Jurkat, Clone E6-1 (cell line): ENCODE measurements at places on chromosomes 12 and 14.

GRCh38 chr12:66367015-66367667 lies 64.8 kb downstream of the HELB start:
- DNase-seq: no peak

DNA sequence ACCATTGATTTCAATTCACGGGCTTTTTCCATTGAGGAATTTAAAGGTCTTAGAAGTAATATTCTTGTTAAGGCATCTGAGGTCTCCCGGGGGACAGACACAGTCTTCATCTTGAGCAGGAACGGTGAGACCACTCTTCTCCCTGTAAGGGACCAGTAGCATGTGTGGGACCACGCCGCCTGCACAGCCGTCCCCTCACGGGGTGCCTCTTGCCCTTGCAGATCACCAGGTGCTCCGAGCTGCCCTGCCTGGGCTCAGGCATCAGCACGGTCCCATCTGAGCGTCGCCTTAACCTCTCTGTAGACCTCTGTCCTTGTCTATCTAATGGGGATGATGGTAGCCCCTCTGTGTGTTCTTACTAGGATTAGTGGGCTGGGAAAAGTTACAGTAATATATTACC lies 74.1 kb downstream of the PPP2R5C start:
- no peak for DNase-seq

GRCh38 chr12:113278633-113279032 lies 56.3 kb downstream of the SLC8B1 start:
- DNase-seq: peak; percentile 90

DNA sequence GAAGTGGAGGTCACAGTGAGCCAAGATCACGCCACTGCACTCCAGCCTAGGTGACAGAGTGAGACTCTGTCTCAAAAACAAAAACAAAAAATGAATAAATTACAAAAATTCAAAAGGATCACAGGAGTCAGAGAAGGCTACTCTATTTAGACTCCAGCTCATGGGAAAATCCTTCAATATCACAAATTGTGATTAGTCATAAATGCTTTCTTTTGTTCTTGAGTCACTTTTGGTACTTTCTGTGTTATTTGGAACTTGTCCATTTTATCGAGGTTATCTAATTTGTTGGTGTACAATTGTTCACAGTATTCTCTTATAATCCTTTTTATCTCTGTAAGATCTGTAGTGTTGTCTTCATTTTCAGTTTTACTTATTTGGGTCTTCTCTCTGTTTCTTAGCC lies 18.9 kb downstream of the ALDH2 start:
- DNase-seq: no peak

- no peak for DNase-seq
These were observed 95.8 kb upstream of the RAP1B start for GRCh38 chr12:68514807-68515411.

DNA sequence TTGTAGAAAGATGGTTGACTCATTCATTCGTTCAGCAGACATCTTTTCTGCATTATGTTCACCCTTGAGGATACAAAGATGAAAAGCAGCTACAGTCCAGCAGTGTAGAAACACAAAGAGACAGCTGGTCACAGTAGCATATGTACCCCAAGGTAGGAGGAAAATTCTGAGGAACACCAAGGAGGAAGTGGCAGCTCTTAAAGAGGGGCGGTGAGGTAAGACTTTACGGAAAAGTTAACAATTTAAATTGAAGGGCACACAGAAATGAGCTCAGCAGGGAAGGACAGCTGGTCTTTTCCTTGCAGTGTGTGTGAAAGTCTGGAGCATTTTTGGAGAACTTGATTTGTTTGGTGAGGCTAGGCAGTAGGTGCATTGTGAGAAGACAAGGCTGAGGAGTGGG lies 3.5 kb downstream of the SLC35E3 start:
- DNase-seq: no peak

DNA sequence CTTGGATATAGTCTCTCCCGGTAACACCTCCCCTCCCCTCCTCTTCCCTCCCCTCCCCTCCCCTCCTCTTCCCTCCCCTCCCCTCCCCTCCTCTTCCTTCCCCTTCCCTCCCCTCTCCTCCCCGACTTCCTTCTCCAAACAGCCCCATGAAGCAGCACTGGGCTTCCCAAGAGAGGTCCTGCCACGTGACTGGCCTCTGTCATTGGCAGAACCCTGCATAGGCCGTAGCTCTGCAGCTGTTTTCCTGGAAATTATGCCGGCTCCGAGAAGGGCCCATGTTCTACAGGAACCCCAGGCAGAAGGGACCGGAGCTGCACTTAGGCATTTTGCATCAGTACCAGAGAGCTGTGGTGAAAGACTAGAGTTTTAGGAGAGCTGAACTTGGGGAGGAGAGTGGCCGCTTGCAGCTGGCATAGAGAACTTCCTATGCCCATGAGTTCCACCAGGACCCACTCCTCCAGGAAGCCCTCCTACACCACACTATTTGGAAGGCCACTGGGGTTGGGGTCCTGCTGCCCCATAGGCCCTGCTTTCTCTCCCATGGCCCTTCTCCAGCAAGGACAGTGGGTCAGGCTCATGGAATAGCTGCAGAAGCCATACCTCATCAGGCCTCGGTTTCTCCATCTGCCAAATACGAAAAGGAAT lies 5.1 kb upstream of the TNFAIP2 start:
- DNase-seq: no peak

DNA sequence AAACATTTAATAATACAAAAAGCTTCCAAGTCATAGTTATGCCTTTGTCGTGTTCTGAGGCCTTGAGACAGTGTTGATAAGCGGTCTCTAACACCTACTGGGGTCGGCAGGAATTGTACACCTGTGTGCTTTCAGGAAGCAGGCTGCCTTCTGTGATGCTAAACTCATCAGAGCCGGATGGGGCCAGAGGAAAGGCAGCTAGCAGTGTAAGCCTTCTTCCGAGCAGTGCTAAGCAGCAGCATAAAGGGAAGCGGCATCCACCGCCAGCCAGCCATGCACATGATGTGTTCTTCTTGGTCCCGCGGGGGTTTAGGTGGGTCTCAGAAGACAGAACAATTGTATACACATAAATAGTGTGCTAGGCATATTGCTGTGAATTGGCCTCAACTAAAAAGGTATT lies 159.3 kb downstream of the SLC15A4 start:
- no peak for DNase-seq

- no peak for DNase-seq
These were observed 127.9 kb downstream of the PTCSC3 start for GRCh38 chr14:36048667-36049066.

- peak; percentile 46 for DNase-seq
These were observed 347.9 kb downstream of the BCAT1 start for GRCh38 chr12:24600996-24601395.

GRCh38 chr14:50339178-50339804 lies 27.2 kb downstream of the DMAC2L start:
- DNase-seq: no peak

GRCh38 chr12:121279071-121279375 lies 17.5 kb downstream of the CAMKK2 start:
- DNase-seq: no peak

- DNase-seq: no peak
These were observed 35.2 kb downstream of the HELB start for GRCh38 chr12:66337381-66338010.

DNA sequence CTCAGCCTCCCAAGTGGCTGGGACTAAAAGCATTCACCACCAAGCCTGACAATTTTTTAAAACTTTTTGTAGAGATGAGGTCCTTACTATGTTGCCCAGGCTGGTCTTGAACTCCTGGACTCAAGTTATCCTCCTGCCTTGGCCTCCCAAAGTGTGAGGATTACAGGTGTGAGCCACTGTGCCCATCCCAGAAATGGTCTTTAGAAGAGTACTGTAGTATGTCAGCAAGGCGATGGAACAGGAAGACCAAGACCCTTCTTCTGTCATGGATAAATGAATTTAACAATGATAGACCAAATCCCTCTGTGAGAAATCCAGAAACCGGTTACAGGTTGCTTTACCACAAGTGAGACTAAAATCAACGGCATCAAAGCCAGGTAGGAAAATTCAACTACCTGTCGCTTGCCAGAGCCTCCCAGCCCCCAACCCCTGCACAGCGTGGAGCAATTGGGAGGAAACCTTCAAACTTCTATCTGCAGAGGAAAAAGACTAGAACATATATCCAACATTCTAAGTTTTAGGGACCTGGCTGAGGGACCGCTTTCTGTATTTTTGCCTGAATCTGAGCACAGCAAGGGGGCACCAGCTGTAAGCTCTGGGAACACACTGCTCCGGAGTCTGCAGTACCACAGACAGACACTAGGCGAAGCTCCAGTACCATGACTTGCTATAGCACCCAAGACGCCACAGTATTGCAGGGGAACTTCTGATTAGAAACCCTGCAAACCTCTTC lies 51.3 kb downstream of the CPSF6 start:
- peak; percentile 86 for DNase-seq

- no peak for DNase-seq
These were observed 202.7 kb upstream of the DAAM1 start for GRCh38 chr14:58985786-58986185.

DNA sequence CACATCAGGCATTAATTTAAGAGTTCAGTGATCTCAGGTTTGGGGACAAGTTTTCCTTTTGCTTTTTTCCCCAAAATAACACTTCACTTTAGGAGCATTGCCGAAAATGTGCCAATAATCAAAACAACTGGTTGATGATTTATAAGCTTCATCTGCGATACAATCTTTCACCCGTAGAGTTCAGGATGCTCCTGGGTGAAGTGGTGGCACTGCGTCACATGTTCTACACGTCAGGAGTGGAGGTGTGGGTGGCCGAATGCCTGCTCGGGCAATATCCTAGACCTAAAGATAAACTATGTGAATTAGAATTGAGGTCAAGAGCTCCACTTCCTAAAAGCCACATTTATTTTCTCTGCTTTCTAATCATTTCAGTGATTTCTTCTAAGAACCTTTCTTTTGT lies 70.9 kb upstream of the DICER1 start:
- no peak for DNase-seq

DNA sequence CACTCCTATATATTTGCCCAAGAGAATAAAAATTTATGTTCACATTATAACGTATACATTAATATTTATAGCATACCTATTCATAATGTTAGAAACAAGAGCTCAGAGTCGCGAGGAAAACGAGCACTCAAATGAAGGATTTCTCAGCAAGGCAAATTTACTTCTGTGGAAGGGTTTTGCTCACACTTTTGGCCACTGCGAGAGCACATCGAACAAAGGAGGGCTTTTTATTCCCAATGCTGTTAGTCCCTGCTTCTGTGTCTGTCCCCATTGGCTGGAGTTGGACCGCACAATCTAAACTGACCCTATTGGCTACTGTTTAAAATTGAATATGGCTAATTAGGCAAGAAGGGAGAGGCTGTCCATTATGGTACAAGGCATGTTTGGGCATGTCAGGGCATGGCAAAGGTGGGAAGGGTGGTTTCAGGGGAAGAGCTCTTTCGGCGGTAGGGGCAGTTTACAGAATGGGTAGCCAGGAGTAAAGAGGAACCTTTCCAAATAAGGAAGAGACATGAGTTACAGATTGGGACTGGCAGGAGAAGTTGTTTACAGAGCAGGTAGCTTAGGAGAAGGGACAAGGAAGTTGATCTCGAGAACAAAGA lies 702.9 kb downstream of the TRHDE start:
- DNase-seq: no peak

- DNase-seq: no peak
These were observed 71.7 kb downstream of the CMAS start for GRCh38 chr12:22117563-22118237.

- no peak for DNase-seq
These were observed 40.3 kb downstream of the BRAP start for GRCh38 chr12:111645433-111645832.

- DNase-seq: no peak
These were observed 10.2 kb upstream of the CPNE8 start for GRCh38 chr12:38915429-38916182.

GRCh38 chr12:68334132-68334531 lies 2.0 kb upstream of the MDM1 start:
- DNase-seq: no peak

DNA sequence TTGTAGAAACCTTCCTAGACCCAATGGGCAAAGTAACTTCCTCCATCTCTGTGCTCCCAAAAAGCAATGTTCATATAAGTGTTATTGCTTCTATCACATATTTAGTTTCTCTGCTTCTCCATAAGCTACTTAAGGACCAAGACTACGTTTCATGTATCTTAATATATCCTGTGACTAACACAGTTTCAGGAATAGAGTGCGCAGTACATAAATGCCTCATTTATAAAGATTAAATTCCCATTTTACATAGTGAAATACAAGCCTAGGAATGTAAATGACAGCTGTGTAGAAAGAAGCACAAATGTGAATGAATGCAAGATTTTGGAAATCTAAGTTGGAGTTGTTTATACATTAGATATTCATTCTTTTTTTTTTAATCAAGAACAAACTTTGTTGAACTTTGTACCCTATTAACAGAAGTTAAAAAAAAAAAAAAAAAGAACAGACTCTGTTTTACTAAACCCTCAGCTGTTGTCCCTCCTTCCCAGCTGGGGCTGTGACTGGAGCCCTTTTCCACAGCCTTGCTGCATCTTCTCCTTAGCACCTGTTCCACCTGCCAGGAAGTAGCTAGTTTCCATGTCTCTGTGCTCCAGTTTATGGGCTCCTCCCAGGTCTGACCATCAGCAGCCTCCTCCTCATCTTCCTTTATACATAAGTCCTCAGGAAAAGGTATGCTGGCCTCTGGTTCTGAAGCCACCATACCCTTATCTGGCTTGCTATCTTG lies 7.0 kb upstream of the METTL17 start:
- no peak for DNase-seq

DNA sequence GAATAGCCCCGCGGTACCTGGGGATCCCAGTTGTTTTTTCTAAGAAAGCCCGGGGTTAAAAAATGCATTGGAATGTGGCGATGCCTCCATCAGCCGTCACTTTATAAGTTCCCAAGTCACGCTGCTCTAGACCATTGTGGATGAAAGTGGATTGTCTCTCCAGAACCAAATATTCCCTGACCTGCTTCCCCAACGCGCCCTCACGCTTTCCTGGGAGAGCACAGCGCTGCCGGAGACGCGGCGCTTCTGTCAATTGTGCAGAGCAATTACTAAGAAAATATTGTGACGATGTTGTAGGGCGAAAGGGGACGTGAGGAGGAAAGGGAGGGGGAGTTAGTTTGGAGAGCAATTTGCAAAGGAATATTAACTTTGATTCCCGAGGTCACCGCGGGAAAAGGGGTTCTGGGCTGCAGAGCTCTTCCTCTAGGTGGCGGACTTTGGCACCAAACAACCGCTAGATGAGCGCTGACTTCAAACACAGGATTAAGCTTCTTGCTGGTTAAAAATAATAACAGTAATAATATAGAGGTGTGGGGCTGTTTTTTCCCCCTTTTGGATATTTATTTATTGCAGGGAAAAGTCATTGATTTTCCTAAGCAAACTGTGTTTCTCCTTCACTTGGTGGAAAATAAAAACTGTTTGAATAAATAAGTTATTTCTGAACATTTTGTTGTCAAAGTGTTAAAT lies 9.6 kb upstream of the FOXG1 start:
- DNase-seq: no peak

- DNase-seq: no peak
These were observed 3.0 kb downstream of the ZBTB1 start for GRCh38 chr14:64507376-64508156.

- no peak for DNase-seq
These were observed 465.5 kb downstream of the PDZRN4 start for GRCh38 chr12:41653386-41654326.

DNA sequence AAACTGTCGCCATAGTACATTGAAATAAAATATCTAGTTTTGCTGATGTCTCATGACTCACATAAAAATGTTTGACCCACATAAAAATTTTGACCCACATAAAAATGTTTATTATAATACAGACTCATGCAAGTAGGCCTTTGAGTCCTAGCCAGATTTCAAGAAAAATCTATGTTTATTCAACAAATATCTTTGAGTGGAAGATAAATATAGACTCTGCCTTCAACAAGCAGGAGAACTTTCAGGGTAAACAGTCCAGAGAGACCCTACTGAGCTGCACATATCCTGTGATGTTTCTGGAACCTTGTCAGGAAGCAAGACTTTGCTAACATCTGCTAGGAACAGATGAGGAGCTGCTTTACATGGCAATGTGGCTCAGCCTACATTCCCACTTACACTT lies 283.1 kb downstream of the MDGA2 start:
- DNase-seq: no peak
